GF-D8 (cell line): ENCODE measurements at places on chromosomes 3 and 15.
A peak's percentile ranks its signal among the peaks of the same experiment; 100 is the strongest.

- DNase-seq, result no peak
These were observed 61.2 kb downstream of the RFTN1 start for GRCh38 chr3:16452261-16452660.

DNA sequence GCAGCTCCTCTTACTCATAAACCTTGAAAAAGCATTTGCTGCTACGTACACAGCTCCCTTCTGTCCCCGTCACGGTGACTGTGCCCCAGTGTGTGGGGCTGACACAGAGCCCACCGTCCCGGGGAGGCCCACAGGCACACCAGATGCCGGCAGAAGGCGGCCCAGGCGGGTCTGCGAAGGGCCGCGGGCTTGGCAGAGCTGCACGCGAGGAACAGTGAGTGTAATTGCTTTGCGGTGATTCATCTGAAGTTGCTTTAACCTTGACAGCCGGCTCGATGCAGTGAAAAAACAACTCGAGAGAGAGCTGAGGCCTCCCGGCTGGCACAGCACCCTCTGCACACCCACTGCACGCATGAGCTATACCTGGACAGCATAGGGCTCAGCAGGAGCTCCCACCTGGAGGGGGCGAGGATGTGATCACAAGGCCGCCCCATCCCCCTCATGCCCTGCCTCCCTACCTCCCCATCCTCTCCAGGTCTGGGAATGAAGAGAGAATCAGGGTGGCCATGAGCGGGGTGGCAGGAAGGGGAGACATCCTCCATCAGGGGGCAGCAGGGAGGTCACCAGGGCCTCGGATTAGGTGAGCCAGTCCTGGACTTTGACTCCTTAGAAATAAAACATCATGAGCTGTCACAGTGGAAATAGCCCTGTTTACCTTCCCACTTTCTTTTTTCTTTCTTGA lies 172.7 kb downstream of the MEGF11 start:
- no peak for DNase-seq

GRCh38 chr15:51737522-51738305 lies at the start of gene LYSMD2:
TSS of gene LYSMD2 (minus strand) at chr15:51737655. CDS start at chr15:51737622, 33 bp downstream.
- DNase-seq, result peak; percentile 9

- DNase-seq, result no peak
These were observed 200.3 kb downstream of the ADAMTS17 start for GRCh38 chr15:100141311-100142001.

GRCh38 chr15:69701198-69701597 lies 248.6 kb downstream of the RPLP1 start:
- no peak for DNase-seq

DNA sequence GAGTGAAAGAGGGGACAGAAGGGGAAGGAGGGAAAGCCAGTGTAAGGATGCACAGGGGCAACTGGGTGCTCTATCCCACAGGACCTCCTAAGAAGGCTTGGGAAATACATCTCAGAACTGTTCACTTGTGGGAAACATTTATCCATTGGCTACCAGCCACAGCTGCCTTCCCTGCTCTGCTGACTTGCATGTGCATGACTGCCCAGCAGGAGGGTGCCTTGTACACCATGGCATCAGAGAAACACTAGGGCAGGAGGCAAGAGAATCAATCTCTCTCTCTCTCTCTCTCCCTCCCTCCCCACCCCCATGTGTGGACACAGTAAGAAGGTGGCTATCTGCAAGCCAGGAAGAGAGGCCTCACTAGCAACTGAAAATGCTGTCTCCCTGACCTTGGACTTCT lies 62.9 kb upstream of the ZBTB38 start:
- no peak for DNase-seq

GRCh38 chr3:153254361-153254760 lies 92.3 kb downstream of the RAP2B start:
- no peak for DNase-seq

DNA sequence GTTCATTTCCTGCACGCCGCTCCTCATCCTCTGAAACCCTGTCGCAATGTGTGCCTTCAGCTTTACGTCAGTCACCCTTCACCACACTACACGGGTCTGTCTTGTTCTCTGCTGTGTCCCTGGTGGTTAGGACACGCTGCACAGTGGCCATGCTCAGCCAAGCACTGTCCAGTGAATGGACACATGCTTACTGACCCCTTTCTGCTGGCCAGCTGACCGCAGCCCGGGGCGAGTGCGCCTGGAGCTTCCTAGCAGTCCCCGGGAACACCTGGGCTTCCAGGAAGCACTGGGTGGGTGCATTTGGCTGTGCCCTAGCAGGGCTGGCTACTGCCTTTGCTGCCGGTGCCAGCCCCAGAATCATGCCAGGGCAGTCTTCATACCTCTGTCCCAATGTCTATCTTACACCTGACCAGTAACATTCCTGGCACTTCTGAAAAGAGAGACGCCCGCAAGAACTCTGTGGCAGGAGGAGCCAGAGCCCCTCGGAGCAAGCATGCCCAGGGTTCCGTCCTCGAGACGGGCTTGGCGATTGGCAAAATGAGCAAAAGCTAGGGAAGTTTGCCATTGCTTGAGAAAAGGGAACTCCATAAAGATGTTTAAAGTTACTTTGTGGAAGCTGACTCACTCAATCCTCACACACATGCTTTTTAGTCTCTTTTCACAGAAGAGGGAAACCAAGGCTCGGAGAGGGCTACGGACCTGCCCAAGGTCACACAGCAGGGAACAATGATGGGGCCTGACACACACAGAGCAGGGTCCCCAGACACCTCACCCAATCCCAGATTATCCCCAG lies 15.7 kb upstream of the ZXDC start:
- no peak for DNase-seq

DNA sequence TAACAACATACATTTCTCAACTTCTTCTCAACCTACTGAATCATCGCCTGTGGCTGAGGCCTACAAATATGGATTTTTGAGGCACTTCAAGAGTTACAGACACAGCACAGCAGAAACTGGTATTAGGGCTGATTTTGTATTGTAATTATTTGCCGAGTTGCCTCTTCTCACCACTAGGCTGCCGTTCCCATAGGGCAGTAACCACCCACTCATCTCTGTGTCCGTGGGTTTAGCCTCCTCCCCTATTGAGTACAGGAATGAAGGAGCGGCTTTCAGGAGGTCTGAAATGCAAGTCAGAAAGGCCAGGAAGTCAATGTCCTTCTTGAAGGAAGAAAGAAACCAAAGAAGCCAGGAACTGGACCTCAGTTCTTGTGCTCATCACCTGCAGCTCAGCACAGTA lies 220.8 kb downstream of the MTHFS start:
- no peak for DNase-seq

GRCh38 chr3:62774221-62774620 lies 101.0 kb downstream of the CADPS start:
- DNase-seq, result no peak

DNA sequence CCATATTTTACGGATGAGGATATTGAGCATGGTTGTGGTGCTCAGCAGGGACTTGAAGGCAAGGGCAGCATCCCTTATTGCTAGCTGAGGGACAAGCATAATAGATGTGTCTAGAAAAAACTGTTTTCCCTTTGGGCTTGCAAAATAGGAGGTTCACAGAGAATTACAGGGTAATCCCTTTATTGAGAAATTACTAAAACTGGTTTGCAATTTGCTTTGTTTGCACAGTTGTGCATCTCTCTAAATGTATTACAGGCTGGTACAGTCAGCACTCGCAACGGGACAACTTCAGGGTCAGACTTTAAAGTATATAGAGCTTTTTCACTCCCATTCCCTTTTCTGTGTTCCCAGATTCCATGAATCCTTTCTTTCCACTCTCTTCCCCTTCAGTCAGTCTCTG lies 51.3 kb downstream of the SUCNR1 start:
- no peak for DNase-seq

DNA sequence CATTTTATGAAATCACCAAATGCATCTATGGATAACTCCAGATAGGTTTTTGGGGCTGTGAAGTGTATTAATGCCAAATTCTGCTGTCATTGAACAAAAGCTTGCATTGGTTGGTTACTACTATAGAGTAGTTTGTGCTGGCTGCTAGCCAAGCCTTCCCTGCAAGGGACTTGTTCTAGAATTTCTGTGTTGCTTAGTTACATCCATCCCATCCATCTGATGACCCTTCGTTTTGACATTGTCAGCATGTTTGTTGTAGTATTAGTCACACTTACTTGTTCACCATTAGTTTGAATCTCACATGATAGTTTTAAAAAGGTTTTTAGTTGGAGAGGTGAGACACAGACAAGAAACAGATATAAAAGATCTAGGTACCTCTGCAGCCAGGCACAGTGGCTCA lies 7.0 kb upstream of the NIPA2 start:
- no peak for DNase-seq

DNA sequence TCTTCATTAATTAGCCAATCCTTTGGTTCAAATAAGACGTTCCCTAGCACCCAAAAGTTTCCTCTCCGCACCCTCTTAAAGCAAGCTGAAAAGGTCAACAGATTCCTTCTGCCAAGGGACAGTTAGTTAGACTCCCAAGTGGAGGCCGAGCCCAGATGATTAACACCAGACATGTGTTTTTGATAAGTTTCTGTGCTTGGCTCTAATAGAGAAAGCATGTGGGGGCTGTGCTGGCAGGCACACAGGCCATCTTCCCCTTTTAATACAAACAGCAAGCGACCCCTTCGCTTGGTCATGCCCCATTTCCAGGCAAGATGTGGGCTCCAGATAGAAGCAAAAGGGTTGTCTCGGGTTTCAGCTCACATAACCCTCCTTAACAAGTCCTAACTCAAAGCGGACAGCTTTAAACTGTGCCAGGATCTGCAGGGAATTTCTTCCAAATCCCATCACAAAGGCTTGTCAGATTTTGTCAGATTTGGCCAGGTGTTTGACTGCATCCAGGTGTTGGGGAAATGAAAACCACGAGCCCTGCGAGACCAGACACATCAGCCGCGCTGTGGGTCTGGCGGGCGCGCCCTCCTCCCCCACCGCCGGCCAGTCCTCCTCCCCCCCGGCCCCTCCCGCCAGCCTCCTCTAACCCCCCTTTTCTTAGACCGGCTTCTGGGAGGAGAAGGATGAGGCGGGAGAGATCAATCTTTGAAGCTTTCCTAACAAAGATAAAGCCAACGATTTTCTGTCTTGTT lies 3.3 kb downstream of the HES1 start:
- peak; percentile 31 for DNase-seq

DNA sequence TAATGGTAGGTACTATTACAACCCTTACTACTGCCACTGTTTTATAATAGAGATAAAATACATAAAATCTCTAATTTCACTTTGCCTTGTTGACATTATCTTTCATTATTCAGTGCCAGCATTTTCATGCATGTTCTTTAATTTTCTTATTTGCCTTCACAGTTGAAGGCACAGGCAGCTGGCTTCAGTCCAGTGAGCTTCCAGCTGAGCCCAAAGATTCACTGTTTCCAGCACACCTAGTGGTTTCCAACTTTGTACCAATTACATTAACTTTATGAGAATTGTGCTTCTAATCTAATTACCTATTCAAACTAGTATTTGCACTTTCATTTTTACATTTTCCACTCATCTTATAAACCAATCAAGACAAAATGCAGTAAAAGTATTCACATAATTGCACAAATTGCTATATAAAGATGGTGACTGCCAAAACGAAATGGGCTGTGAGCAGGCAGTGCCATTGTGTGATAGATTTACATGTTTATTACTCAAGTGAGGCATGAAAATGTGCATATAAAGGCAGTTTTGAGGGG lies 228.3 kb downstream of the MFSD1 start:
- DNase-seq, result no peak

- no peak for DNase-seq
These were observed 142.7 kb upstream of the ATP11B start for GRCh38 chr3:182650568-182651128.

DNA sequence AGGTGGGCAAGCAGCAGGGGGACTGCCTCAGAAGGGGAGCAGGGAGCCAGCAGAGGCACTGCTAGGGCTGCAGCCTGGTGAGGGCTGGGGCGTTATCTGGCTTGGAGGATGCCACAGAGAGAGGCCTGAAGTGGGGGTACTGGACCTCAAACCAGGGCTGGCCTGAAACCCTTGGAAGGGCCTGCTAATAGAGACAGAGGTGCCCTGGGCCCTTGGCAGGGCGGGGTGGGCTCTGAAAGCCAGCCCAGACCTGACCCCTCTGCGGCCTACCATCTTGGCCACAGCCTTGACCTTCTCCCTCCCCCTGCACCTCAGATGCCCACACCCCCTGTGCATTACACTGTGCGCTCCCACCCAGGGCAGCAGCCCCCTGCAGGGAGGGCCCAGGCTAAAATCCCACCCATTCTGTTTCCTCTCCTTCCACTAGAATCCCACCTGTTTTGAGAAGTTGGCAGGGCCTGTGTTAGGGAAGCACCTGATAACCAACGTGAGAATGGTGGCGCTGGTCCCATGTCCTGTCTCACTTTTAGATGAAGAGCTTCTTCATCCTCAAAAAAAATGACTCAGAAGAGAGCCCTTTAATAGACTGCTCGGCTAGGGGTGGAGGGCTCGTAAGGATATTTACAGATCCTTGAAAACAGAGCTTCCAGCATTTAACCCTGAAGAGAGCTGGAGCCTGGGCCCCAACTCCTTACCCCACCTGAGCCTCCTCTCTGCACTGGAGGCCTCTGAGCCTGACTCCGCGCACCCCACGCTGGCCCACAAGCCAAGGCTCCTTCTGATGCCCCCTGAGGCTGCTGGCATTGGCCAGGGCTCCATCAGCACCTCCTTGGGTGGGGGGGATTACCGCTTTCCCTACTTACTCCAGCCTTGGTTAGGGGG lies 29.8 kb downstream of the LOXL1 start:
- no peak for DNase-seq

- no peak for DNase-seq
These were observed 17.9 kb upstream of the SQOR start for GRCh38 chr15:45616901-45617323.

DNA sequence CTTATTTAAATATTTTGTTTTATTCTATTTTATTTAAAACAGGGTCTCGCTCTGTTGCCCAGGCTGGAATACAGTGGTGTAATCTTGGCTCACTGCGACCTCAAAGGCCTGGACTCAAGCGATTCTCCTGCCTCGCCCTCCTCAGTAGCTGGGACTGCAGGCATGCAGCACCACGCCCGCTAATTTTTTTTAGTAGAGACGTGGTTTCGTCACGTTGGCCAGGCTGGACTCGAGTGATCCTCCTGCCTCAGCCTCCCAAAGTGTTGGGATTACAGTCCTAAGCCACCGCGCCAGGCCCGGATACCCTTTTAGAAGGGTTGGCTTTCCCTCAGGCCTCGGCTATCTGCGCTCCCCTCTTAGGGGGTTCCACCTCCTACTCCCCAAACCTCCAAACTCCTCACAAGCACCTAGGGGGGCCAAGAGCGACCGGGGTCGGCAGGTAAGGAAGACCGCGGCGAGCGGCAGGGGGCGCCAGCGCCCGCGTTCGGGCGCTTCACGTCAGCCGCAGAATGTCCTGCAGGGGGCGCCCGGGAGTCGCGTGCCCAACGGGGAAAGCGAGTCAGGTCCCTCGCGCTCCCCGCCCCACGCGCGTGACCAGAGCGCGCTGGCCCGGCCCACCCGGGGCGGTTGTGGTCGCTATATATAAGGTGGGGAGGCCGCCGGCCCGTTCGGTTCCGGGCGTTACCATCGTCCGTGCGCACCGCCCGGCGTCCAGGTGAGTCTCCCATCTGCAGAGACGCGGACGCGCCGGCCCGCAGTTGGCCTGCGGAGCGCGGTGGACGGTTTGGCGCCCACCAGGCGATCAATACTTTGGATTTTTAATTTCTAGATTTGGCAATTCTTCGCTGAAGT lies 51.8 kb upstream of the GATM start:
- no peak for DNase-seq
